ENCODE measurements at places on chromosomes 7 and 10.

DNA sequence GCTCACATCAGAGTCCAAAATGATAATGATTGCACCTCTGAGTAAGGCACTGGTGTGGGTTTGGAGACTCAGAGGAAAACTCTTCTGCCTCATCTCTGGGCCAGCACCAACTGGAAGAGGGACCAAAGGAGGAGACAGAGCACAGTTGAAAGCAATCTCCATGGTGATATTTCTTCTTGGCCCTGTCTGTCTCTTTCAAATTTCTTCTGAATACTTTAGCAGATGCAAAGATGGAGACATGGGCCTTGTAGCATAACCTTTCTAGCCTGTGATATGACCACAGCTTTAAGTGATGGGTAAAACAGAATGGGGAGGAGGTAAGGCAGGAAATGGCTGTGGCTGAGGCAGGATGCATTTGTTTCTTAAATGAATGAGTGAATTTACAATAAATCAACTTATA lies 12.2 kb upstream of the GIMAP7 start:
- no peak for DNase-seq

DNA sequence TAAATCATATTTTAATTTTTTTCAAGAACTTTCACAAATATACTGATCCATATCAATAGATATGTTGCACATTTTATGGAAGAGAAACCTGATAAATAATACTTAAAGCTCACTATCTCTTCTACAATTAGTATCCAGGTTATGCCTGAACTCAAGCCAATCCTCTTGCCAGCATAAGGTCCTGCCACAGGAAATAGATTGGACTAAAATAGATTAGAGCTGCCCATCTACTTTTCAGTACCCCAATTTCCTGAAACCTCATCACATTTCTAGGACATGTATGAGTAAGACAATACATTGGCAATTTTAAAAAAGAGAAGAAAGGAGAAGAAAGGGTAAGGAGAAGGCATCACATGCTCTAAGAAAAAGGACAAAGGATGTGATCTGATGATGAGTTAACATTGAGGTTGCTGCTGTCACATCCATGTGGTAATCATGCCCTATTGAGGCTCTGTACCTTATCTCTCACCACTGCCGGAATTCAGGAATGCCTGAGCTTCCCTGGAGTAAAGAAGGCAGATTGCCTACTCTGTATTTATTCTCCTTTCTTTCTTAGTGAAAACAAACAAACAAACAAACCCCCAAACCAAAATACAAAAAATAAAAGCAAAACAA lies 199.7 kb downstream of the ANK3 start:
- DNase-seq = no peak

GRCh38 chr10:118922226-118922625 lies 107.3 kb upstream of the NANOS1 start:
- DNase-seq = no peak

GRCh38 chr10:88555190-88555908 lies 27.8 kb downstream of the RNLS start:
- DNase-seq = no peak

DNA sequence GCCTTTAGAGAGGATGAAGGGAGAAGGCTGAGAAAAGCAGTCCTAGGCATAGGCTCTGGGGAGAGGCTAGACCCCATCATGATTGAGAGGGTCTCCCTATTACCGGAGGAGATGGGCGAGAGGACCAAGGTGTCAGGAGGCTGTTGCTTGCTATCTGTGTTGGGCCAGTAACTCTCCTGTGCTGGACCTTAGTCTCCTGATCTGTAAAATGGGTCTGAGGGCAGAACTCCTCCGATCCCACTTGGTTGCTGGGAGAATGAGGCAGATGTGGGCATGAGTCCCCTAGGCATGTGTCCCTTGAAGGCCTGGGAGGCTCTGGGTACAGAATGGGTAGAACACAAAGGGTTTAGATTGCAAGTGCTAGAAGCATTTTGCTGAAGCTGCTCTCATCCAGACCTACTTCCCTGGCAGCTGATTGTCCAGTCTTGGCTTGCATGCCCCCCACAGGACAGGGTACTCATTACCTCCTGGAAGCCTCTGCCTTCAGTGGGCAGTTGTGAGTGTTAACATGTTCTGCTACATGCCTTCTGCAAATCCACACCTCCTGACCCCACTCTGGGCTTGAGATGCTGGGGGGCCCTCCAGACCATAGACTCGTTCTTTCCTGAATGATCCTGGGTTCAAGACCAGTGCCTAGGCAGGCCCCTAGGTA lies 4.4 kb downstream of the ZMIZ1 start:
- no peak for DNase-seq

GRCh38 chr10:43057831-43058340 lies 19.0 kb upstream of the RET start:
- DNase-seq = no peak

DNA sequence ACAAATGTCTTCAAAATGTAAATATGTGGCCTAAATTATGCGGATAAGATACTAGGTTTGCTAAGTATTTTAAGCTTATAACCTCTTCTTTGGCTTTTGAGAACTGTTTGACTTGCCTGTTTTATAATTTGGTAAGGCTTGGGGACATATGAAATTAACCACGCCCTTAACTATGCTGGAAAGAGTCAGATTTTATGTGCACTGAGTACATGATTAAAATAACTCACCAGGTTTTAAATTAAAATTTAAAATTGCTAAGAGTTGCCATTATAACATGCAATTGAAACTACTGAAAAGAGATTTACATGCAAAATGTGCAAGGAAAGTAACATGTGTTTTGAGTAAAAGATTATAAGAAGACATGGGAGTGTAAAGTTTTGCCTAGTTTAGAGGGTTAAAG lies 141.9 kb downstream of the WDR11 start:
- no peak for DNase-seq

DNA sequence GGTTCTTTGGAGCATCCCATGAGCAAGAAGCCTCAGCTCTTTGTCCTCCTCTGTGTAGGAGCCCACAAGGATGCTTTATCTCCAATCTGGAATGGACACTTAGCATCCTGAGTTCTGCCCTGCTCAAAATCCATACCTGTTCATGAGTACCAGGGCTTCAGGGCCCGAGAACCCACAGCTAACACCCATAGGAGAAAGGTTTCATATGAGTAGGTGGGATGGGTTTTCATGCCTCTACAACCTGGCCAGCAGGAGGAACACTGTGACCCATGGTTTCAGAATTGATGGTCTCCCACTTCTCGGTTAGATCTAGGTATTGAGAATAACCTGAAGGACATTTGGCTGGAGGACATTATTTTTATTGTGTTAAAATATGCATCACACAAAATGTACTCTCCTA lies 57.8 kb downstream of the TBXAS1 start:
- no peak for DNase-seq

All from SW 1271 (cell line).